Tibial nerve (tissue), 4 donors: ENCODE measurements at places on chromosomes 5 and 9.

DNA sequence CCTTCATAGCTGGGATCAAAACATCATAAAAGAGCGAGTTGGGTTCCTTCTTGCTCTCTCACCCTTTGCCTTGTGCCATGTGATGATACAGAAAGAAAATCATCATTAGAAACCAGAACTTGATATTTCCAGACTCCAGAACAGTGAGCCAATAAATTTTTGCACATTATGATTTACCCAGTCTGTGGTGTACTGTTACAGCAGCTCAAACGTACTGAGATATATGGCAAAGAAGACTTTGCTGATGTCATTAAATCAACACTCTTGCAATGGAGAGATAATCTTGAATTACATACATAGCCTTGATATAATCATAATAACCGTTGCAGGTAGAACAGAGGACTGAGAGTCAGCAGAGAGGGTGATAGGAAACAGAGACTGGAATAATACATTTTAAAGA, 1271.6 kb downstream of the CDH12 start:
- DNase-seq, result no peak

- DNase-seq, result peak; percentile 72
These were observed 31.2 kb downstream of the KCNMB1 start for GRCh38 chr5:170357955-170358444.

- no peak for DNase-seq
These were observed 825.5 kb downstream of the TLR4 start for GRCh38 chr9:118529624-118530214.

DNA sequence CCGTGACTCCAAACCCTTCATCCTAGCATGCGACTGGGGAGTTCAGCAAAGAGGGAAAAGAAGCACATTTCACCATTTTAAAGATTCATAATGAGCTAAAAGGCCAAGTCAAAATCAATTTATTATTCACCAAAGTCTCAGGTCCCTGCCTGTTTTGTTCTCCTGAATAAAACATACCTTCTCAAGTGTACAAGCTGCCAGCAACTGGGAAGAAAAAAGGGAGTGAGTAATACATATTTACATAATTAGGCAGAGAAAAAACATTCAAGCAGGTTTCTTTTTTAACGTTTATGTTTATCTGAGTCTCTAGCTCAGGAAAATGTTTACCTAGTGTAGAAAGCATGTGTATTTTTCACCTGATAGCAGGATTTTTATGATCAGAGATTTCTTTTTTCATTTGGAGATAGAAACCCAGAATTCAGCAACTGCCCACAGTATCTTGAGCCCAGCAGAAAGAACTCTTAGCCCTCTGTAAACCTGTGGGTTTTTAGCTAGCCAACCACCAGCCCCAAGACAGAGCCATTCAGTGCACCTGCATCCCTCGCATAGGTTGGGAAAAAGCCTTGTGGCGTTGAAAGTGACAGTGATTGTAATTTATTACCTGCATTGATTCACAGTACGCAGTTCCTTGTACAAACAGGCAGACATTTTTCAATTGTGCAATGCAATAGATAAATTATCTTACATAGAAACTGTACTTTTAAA, 117.9 kb upstream of the GRIA1 start:
- DNase-seq, result no peak
